ENCODE measurements at places on chromosomes 7 and 10.

GRCh38 chr10:14688606-14689005 is 86.1 kb downstream of the FAM107B start:
- no peak for DNase-seq

GRCh38 chr7:158705234-158705850 is 738 bp upstream of the NCAPG2 start:
- no peak for DNase-seq

- DNase-seq = peak; percentile 61
These were observed 33.8 kb upstream of the ZFAND2A start for GRCh38 chr7:1193593-1194424.

GRCh38 chr7:16773326-16773725 is 19.8 kb downstream of the TSPAN13 start:
- no peak for DNase-seq

- DNase-seq = peak; percentile 66
These were observed 206.9 kb downstream of the PTEN start for GRCh38 chr10:88070080-88070880.

DNA sequence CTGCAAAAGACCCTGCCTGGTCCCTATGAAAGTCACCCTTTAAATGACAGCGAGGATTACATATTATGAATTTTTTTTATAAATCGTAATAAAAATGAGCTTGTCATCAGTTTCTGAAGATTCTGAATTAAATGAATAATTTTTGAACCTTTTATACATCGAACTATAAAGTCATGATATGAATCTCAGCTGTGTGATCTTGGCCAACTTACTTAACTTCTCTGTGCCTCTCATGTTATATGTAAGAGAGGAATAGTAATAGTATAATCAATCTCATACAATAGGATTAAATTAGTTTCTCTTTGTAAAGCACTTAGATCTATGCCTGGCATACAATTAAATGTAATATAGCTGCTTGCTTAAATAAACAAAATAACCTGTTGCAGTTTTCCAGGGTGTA is 5.3 kb upstream of the ATOH7 start:
- DNase-seq = no peak

DNA sequence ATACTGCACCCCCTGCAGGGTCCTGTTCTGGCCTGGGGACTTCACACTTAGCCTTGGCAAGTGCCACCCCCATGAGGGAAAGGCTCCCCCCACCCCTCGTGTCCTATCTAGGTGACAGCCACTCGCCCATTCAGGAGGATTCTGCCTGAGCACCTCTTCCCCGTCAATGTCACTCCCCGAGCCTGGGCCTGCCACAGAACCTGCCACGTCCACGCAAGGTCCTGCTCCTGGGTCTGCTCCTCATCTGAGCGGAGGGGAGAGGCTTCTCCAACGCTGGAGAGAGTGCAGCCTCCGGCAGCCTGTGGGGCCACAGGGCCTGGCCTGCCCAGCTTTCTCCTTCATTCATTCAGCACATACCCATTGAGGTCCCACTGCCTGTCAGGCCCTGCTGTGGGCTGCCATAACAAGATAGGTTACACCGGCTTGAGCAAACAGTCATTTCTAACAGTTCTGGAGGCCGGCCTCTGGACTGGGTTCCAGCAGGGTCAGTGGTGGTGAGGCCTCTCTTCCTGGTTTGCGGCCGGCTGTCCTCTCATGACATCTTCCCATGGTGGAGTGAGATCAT is 92.0 kb upstream of the RET start:
- no peak for DNase-seq

- DNase-seq = peak; percentile 20
These were observed 8.5 kb upstream of the C10orf105 start for GRCh38 chr10:71727738-71728737.

DNA sequence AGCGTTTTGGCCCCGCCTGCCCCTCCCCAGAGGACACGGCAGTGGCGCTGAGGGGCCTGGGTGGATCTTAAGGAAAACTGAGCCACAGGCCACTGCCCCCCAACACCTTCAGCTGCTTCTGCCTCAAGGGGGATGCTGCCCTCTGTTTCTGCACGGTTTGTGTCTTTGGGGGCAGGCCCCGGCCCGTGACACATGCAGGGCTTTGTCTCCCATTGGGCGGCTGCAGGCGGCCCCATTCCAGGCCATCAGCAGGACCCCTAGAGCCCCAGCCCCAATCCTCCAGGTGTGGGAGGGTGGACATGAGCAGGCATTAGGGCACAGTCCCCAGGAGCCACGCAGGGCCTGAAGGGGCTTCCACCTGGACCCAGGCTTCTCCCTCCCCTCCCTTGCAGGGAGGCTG is 25.3 kb upstream of the PPP2R2D start:
- no peak for DNase-seq

GRCh38 chr7:87036985-87037384 is 22.5 kb downstream of the ELAPOR2 start:
- DNase-seq = no peak

GRCh38 chr7:148540041-148540738 is 50.4 kb upstream of the C7orf33 start:
- peak; percentile 80 for DNase-seq

GRCh38 chr10:176677-177076 is 41.4 kb downstream of the ZMYND11 start:
- no peak for DNase-seq

DNA sequence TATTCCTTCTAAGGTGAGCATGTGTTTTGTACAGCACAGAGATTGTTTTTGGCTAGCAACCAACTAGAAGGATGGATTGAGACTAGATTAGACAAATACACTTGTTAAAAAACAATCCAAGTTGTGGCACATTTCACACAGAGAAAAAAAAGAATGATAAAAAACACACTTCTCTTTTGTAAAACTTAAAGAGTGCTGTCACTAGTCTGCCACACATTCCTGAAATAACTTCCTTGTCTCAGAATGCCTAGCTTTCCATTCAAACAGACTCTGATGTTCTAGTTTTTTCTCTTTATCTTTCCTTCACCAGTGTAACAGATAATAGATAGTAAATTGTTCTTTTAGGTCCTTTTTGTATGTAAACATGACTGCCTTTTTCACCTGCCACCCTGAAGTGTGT is 11.4 kb downstream of the DLD start:
- no peak for DNase-seq

DNA sequence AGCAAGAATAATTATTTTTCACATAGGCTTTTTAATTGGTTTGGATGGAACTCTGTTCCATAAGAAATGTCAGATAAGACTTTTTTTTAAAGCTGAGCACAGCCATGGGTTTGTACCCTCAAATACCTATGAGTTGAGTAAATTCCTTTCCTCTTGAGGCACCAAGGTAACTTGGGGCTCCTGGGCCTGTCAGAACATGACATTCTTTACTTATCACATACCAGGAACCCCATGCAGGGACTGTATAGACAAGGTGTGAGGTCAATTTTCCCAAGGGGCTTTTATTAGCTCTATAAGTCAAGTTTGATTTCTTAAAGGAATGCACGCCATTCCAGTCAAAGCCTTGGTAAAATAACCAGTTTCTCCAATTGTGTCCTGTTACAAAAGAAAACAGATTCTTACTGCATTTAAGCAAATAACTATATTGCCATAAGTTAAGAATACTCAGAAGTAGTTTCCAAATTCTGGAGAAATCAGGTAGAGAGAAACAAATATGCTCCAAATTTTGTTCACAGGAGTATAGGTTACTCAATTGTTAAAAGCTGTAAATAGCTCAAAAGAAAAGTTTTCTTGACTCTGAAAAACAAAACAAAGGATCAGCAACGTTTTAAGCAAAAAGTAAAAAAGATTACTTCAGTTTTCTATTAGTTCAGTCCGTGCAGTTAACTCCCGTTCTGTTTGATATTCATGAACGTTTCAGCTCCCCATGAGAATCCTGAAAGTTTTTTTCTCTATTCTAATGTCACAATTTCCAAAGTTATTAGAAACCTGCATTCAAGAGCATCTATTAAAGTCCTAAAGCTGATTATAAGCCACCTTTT is 167.5 kb upstream of the NAMPT start:
- no peak for DNase-seq

DNA sequence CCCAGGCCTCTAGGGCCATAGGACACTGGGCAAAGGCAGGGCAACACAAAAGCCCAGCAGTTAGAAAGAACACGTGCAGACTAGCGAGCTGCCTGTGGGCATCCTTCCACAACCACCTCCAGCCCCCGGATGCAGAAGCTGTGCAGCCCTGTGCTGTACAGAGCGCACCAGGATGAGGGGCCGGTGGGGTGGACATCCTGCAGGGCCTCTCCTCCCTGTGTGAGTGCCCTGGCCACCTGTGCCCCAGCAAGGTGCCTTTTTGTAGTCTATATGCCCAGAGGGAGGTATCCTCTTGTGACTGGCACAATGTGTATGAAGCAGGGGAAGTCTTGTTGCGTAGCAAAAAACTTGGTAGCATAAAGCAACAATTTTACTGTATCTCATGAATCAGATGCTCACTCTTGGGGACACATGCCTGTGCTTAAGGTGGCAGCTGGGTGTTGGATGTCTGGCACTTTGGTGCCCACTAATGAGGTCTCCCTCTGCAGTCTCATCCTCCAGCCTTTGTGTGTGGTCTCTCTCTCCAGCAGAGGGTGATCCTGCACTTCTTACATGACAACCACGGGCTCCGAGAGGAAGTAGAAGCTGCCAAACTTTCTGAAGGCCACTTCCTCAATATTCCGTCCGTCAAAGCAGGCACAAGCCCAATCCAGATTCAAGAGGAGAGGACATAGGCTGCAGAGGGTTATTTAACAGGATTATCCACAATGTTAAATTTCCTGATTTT is 8.7 kb downstream of the NCAPG2 start:
- DNase-seq = peak; percentile 77

DNA sequence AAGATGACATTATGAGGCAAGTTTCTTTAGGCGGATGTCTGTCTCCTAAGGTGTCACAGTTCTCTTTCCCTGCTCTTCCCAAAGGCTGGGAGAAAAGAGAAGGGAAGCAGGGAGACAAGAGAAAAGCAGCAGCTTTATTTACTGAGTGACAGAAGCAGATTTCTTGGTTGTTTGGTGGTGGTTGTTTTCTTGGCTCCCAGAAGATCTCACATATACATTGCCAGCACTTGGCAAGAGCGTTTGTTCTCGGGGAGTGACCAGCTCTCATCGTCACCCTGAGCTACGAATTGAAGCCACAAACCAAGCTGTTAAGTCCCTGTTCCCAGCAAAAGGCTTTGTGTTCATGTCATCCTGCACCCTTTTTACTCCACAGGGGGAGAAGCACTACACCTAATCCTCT is 11.4 kb downstream of the CDHR3 start:
- no peak for DNase-seq

- no peak for DNase-seq
These were observed 12.8 kb downstream of the PRKAG2 start for GRCh38 chr7:151864081-151864480.

DNA sequence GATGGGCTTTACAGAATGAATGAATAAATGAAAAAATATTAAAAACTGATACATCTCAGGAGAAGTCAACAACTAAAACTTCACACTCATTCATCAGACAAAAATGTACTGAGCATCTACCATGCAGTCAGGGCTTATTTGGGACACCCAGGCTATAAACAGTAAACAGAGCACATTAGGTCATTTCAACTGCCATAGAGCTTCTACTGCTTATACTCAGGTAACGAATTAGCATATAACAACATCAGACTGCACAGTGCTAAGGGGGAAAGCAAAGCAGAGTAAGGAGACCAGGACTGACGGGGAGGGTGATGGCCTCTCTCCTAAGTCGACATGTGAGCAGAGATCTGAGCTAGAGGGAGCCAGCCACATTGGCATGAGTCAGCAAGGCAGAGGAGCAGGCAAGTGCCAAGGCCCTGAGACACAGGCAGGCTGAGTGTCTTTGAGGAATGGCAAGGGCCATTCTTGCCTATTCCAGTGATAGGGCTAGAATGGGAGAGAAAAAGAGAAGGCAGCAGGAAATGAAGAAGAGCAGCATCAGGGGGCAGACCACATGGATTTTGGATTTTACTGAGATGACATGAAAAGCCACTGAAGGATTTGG is 528.9 kb downstream of the PARD3 start:
- DNase-seq = peak; percentile 47

- no peak for DNase-seq
These were observed 9.5 kb downstream of the SEPHS1 start for GRCh38 chr10:13338390-13339110.

DNA sequence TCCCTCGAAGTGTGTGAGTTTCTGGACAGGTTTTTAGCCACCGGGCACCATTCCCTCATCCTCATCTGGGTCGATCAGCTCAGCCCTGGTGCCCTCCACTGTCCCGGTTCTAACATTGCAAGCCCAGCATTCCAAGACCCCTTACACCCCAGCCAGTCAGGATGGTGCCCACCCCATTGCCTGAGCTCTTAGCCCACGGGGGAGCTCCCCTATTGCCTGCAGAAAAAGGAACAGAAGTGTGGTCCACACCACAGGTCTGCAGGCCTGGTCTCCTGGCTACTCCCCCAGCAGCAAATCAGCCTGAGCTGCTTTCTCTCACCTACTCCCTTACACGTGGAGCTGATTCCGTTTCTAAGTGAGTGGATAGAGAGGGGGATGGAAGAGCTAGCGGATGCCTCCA is 4.8 kb downstream of the CALML5 start:
- no peak for DNase-seq

DNA sequence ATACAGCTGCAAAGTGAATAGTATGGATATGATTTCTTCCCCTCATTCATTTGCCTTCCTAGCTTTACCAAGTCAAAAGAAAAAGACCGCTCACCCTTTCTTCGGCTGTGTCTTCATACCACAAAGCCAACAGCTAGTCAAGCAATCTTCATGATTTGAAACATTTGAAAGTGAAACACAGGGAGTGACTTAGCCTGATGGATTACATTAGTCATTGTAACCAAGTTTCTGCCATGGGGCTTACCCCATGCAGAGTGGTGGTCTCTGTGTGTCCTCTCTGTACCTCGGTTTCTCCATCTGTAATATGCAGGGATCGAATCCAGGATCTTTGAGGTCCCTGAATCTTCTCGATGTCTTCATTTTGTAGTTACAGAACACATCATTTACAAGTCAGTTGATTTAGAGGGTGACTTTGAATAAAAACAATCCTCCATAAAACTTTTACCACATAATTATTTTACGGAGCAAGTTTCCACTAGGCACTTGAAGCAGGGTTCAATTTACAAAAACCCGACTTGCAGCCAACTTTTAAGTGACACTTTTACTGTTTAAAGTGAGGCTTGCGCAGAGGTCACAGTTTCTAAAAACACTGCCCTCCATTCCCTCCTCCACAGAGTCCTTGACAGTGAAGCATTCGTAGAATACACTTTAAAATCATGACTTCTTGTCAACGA is 2.2 kb upstream of the LGI1 start:
- no peak for DNase-seq

DNA sequence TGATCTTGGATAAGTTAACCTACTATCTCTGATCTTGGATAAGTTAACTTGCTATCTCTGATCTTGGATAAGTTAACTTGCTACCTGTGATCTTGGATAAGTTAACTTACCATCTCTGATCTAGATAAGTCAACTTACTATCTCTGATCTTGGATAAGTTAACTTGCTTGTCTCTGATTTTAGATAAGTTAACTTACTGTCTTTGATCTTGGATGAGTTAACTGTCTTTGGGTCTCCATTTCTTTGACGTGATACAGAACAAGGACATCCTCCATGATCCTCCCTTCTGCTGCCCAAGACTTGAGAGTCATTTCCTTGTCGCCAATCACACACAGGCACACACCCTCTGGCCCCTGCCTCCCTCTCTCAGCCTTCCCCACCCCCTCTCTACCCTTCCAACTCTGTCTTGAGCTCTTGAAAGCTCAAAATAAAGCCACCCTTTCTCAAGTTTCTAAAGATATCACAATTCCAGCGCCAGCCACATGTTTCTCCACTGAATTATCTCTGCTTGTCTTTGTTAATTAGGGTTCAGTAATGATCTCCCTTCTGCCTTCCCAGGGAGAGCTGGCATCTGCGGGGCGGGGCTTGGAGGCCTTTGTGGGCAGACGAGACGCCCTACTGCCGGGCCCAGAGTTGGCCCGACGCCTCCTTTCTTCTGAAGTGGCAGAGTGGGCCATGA is 85.1 kb upstream of the GTF2I start:
- DNase-seq = no peak
